ENCODE measurements at places on chromosomes 4 and X. TPM values are rescaled to one million over a fixed set of nuclear protein-coding genes. Genes with fewer than 3 reads are reported as not detected.

GRCh38 chrX:17805120-17805519, 56.0 kb downstream of the RAI2 start:
- H3K27ac ChIP-seq, result no peak overlapping the region
- no peaks in the 10 kb centered on the region for H3K4me1 ChIP-seq
- DNase-seq, result no peak
- H3K27me3 ChIP-seq, result no peaks in the 10 kb centered on the region
- H3K36me3 ChIP-seq, result peaks cover 5% of the 10 kb centered on the region

- no peaks in the 10 kb centered on the region for H3K36me3 ChIP-seq
- H3K27ac ChIP-seq, result no peak overlapping the region
- no peaks in the 10 kb centered on the region for H3K27me3 ChIP-seq
These were observed 22.8 kb upstream of the AP1S2 start for GRCh38 chrX:15877380-15877779.

- no peaks in the 10 kb centered on the region for H3K36me3 ChIP-seq
- no peak overlapping the region for H3K4me3 ChIP-seq
- no peak overlapping the region for H3K27ac ChIP-seq
- no peaks in the 10 kb centered on the region for H3K4me1 ChIP-seq
These were observed 36.4 kb upstream of the PPA2 start for GRCh38 chr4:105510245-105510644.

DNA sequence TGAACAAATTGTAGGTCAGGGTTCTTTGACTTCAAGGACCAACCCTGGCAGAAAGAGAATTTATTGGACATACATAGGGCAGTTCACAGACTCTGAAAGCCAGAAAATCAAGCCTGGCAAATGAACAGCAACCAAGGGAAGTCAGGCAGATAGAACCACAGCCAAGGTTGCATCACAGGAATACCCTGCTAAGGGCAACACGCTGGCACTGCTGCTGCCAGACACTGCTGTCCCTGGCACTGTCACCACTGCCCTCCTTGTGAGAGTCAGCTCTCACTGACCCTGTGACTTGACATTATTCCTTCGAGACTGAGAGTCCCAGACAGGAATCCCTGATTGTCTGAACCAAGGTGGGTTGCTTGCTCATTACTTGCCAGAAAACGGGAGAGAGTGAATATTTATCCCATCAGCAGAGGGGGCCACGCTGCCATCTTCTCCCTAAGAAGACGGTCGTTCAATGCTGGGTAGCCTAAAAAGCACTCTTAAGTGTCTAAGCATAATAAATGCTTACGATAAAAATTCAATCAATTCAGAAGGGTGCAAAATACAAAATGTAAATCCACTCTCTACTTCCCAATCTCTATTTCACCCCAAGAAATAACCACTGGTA, 23.2 kb upstream of the PTTG2 start:
- peak overlapping the region; percentile 69 for H3K27ac ChIP-seq
- peak; percentile 88 for DNase-seq
- H3K4me3 ChIP-seq, result no peak overlapping the region
- no peaks in the 10 kb centered on the region for H3K27me3 ChIP-seq
- H3K36me3 ChIP-seq, result no peaks in the 10 kb centered on the region

DNA sequence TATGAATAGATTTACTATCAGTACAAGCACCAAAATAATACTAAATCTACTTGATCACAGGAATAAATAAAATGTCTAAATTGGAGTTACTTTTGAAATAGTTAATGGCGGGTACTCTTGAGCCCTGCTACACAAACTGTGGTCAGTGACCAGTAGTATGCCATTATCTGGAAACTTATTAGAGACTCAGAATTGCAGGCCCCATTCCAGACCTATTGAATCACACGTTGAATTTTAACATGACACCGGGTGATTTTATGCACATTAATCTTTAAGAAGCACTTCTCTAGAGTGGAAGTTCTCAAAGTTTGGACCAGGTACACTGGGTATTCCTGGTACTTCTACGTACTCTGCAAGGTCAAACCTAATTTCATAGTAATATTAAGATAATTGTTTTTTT, 660.0 kb upstream of the POU3F4 start:
- no peaks in the 10 kb centered on the region for H3K36me3 ChIP-seq
- H3K4me3 ChIP-seq, result no peak overlapping the region
- H3K4me1 ChIP-seq, result no peaks in the 10 kb centered on the region
- H3K27me3 ChIP-seq, result no peaks in the 10 kb centered on the region

DNA sequence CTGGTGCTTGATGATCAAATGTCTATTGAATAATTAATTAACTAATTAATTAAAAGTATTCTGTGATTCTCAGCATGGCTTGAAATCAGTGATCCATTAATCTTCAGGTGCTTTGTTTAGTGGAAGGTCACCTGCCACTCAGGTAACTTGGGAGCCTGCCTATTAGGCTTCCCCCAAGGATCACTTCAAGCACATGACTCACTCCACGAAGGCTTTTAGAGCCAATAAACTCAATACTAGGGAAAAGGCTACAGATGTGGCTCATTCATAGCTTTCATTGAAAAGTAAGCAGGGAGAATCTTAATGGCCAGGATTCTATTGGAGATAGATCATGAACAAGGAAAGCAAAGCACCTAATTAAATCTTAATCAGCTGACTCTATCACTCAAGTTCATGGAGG, 21.3 kb downstream of the AREG start:
- DNase-seq, result no peak
- no peak overlapping the region for H3K27ac ChIP-seq
- H3K4me1 ChIP-seq, result no peaks in the 10 kb centered on the region
- no peaks in the 10 kb centered on the region for H3K27me3 ChIP-seq
- no peak overlapping the region for H3K4me3 ChIP-seq

DNA sequence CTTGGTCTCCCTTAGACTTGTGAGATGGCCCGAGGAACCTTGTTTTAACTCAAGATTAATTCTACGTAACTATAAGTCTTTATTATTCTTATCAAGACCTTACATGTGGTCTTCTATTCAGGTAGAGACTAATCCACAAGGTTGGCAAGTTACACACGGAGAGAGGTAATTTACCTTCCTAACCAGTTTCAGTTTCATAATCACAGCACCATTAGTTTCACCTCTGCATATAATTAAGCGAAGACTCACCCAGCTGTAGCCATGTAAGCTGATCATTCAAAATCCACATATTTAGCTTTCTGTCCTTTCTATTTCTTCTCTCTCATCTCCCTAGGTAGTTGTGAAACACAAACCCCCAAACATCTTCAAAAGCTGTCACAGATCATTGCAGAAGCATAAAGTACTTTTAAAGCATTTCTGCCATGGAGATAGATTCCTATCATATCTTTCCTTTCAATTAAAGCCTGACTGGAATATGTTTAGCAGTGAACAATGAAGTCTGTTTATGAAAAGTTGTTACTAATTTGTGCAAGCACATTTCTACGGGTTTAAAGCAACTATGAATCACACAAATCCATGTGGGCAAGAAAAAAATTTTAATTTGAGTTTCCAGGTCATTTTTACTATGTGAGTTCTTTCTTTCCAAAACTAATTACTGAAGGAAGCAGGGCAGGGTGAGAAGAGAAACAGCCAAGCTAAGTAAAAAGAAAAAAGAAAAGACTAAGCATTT, 78.5 kb downstream of the BTC start:
- no peak overlapping the region for H3K27ac ChIP-seq
- H3K27me3 ChIP-seq, result no peaks in the 10 kb centered on the region
- no peak for DNase-seq
- no peak overlapping the region for H3K4me3 ChIP-seq
- no peaks in the 10 kb centered on the region for H3K36me3 ChIP-seq
- H3K4me1 ChIP-seq, result no peaks in the 10 kb centered on the region

DNA sequence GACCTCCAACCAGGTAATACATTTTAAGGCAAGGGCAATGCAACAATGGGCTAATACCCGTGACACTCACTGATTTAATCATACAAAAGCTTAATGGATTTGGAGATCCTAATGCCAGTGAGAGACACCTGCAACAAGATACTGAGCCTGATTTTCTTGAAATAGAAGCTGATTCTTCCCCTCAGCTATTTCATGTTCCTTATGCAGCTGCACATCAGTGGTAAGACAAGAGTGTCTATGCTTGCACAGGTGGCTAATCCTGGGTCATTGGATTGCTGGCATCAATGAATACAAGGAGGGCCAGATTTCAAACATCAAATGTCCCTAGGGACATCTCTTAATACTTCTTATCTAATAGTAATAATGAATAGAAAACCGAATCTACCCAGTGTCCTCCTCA, 139.7 kb downstream of the PPARGC1A start:
- H3K27ac ChIP-seq, result no peak overlapping the region
- no peaks in the 10 kb centered on the region for H3K36me3 ChIP-seq
- DNase-seq, result no peak
- H3K27me3 ChIP-seq, result no peaks in the 10 kb centered on the region

DNA sequence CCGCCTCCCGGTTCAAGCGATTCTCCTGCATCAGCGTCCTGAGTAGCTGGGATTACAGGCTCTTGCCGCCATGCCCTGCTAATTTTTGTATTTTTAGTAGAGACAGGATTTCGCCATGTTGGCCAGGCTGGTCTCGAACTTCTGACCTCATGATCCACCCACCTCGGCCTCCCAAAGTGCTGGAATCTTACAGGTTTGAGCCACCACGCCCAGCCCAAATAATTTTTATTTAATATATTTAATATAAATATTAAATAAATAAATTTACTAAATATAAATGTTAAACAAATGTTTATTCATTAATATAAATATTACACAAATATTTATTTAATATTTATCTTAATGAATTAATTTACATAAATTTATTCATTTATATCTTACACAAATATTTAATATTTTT, 120.2 kb downstream of the SHOX start:
- no peaks in the 10 kb centered on the region for H3K27me3 ChIP-seq
- no peak overlapping the region for H3K27ac ChIP-seq
- H3K4me3 ChIP-seq, result no peak overlapping the region
- no peak for DNase-seq
- H3K4me1 ChIP-seq, result no peaks in the 10 kb centered on the region
- H3K36me3 ChIP-seq, result no peaks in the 10 kb centered on the region

DNA sequence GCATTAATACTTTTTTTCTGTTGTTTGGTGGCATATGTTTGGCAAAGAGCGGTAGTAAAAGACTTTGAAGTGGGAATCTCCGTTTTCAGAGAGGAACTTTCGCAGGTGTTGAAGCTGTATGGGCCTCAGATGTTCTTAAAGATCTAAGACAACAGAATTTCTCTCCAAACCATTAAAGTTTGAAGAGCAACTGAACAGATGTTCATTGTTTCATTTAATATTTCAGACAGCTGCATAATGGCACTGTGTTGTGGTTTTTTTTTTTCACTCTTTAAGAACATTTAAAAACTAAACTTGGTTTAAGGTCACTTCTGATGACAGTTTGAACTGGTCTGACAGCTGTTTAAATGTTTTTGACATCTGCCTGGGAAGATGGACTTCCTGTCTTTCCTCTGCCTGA, 882.7 kb upstream of the PCDH10 start:
- DNase-seq, result no peak
- H3K36me3 ChIP-seq, result no peaks in the 10 kb centered on the region
- H3K27me3 ChIP-seq, result no peaks in the 10 kb centered on the region
- no peak overlapping the region for H3K27ac ChIP-seq
- H3K4me3 ChIP-seq, result no peak overlapping the region

- no peak overlapping the region for H3K4me3 ChIP-seq
- DNase-seq, result no peak
- H3K4me1 ChIP-seq, result no peaks in the 10 kb centered on the region
- H3K36me3 ChIP-seq, result no peaks in the 10 kb centered on the region
- H3K27me3 ChIP-seq, result no peaks in the 10 kb centered on the region
These were observed 115.8 kb upstream of the SHISA3 start for GRCh38 chr4:42281324-42282020.

GRCh38 chrX:20330545-20330944, 63.8 kb upstream of the RPS6KA3 start:
- DNase-seq, result no peak
- H3K27ac ChIP-seq, result no peak overlapping the region
- H3K36me3 ChIP-seq, result no peaks in the 10 kb centered on the region

The HTN1 gene
- not detected for polyA plus RNA-seq

The F9 gene
- polyA plus RNA-seq, result not detected

The TREX2 gene
- 0.23 TPM for polyA plus RNA-seq

The TAPT1 gene
- polyA plus RNA-seq, result 12.3 TPM

The CFAP99 gene
- polyA plus RNA-seq, result not detected

The AREG gene
- polyA plus RNA-seq, result 1.6 TPM

The PABPC4L gene
- polyA plus RNA-seq, result 0.30 TPM

The PF4V1 gene
- not detected for polyA plus RNA-seq

The YIPF6 gene
- 8.6 TPM for polyA plus RNA-seq

The CCNG2 gene
- 4.5 TPM for polyA plus RNA-seq
